A549 treated with Hydrocortisone at 1 μM for 4 hours (cell line): ENCODE measurements at places on chromosomes 6 and 20. TPM values are rescaled to one million over a fixed set of nuclear protein-coding genes. Genes with fewer than 3 reads are reported as not detected.

The B4GALT5 gene
- total RNA-seq, result 50.1 to 74.6 TPM (median 64.5 TPM) in 5 replicates

The FAM209B gene
- 0.32 to 0.92 TPM (median 0.60 TPM) in 4 of 5 replicates, not detected in the other for total RNA-seq

The CLVS2 gene
- 0.08 to 0.26 TPM (median 0.17 TPM) in 5 replicates for total RNA-seq

The RAET1E gene
- 1.9 to 3.3 TPM (median 2.8 TPM) in 5 replicates for total RNA-seq

The SRMS gene
- 0.11 to 0.15 TPM (median 0.13 TPM) in 5 replicates for total RNA-seq

The SLC17A9 gene
- 0.06 to 0.12 TPM (median 0.08 TPM) in 3 of 5 replicates, not detected in the others for total RNA-seq

The LIN28B gene
- 0.87 to 1.7 TPM (median 1.4 TPM) in 5 replicates for total RNA-seq

The NEU1 gene
- total RNA-seq, result 25.7 to 32.9 TPM (median 26.4 TPM) in 5 replicates

The C6orf132 gene
- total RNA-seq, result 2.7 to 3.3 TPM (median 3.1 TPM) in 5 replicates

The SERINC3 gene
- total RNA-seq, result 69.0 to 94.6 TPM (median 85.3 TPM) in 5 replicates

The TMEM217 gene
- 0.41 to 0.82 TPM (median 0.64 TPM) in 5 replicates for total RNA-seq

The KATNA1 gene
- 10.3 to 15.0 TPM (median 11.1 TPM) in 5 replicates for total RNA-seq

The ARMH2 gene
- not detected in 5 replicates for total RNA-seq

The RAB44 gene
- 0.02 to 0.07 TPM (median 0.05 TPM) in 3 of 5 replicates, not detected in the others for total RNA-seq

The IRAK1BP1 gene
- total RNA-seq, result 0.64 to 0.97 TPM (median 0.68 TPM) in 5 replicates

The RAET1G gene
- total RNA-seq, result 6.6 to 11.2 TPM (median 9.7 TPM) in 5 replicates

The GNRH2 gene
- 0.16 to 0.34 TPM (median 0.27 TPM) in 4 of 5 replicates, not detected in the other for total RNA-seq

The SPINT4 gene
- not detected in 5 replicates for total RNA-seq

The BEND6 gene
- 0.65 to 0.92 TPM (median 0.88 TPM) in 5 replicates for total RNA-seq

The PSORS1C2 gene
- 0.09 TPM in 1 of 5 replicates, not detected in the others for total RNA-seq
